ENCODE measurements at places on chromosomes 16 and 17.

DNA sequence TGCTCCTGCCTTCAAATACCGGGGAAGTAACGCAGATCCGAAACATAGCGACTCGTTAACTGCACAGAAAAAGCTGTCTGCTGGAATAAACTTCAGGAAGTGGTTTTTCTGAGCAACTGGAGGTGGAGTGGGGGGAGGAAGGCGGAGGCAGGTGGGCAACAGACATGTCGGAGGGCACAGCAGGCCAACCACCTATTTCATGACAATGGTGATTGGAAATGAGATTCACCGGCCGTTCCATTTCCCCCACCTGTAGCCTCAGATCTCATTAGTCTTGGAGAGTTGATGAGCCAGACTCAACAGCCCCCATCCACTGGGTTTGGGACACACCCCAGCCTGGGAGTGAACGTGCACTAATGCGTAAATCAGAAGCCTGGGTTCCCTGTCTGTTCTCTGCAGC lies 7.7 kb upstream of the PECAM1 start:
- DNase-seq = no peak

GRCh38 chr16:71367241-71367976 lies 8.9 kb downstream of the CALB2 start:
- DNase-seq = peak; percentile 4

GRCh38 chr16:3059723-3060242 lies 5.7 kb upstream of the IL32 start:
- DNase-seq = no peak

DNA sequence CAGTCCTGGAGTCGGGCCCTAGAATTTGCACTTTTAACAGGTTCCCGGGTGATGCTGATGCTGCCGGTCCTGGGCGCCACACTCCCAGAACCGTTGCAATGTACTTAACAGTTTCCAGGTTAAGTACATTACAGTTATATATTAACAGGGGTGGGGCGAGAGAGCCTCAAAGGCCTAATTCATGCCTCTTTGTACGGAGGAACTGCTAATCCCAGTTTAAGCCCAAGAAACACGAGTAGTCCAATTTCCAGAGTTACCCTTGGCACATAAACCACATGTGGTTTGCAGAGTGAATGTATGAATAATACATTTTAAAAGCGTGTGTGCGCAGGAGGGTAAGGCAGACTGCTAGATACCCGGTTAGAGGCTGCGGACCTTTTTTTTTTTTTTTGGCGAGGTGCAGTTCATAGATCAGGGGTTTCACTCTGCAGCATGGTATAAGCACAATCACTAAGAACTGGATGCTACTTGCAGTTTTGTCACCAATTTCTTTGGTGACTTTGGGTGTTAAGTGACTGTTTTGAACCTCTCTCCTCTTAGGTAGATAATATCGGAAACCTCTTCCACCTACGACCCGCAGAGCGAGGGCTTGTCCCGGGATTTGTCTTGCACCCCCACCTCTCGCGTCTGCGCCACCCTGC lies 713 bp downstream of the COX11 start:
- DNase-seq = no peak

DNA sequence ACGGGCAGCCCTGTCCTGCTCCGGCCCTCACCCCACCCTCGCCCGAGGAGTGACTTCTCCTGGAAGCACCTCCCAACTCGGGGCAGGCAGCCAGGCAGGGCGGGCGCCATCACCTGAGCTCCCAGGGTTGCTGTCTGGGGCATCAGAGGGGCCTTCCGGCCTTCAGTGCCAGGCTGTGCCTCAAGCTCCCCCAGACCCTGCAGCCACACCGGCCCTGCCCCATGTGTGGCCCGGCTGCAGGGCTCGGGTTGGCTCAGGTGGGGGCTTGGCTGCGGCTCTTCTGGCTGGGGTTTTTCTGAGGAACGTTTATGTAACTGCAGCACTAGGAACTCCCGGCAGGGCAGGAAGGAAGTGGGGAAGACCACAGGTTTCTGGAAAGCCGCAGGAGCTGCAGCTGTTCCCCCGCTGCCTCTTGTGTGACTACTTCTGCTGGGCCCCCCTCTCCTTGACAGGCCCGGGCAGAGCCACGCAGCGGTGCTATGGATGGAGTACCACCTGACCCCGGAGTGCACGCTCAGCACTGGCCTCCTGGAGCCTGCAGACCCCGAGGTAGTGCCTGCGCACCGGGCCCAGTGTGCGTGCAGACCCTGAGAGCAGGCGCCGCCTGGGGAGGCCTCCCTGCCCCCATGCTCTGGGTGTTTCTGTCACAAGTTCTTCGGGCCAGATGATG lies 45.6 kb downstream of the PRMT7 start:
- DNase-seq = peak; percentile 36

DNA sequence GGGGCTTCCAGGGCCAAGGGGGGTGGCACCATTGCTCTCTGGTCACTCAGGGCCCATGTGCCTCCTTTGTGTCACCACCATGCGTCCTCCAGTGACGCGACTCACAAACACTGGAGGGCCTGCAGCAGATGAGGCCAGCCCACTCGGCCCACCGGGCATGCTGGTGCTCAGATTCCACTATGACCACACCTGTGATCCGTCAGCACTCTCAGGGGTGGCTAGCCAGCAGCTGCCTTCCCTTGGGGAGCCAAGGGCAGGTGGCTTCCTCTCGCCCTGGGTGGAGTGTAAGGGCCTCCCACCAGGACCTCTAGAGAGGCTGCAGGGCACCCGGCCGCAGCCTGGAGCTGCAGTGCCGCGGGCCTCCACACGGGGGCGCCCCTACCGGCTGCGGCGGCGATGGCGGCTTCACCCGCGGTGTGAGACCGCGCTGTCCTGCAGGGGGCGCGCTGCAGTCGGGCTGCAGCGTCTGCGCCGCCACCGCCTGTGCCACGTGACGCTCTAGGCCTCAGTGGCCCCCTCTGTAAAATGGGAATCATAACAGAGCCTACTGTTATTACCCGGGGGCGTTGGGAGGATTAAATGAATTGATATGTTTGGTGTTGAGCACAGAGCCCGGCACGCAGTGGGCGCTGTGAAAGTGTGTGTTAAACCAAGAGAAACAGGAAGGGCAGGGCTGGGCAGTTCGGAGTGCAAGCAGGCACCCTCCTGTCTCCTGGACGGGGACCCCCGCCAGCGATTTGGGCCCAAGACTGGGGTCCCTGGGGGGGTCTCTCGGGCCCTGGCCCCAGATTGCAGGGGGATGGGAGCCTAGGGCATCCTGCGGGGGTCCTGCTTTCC lies 192.4 kb upstream of the GSE1 start:
- DNase-seq = peak; percentile 64

- DNase-seq = no peak
These were observed at the start of gene FZD2 for GRCh38 chr17:44556832-44557606. Gene FZD2, plus strand, starts transcription at chr17:44557484. Its CDS starts 205 bp downstream, at chr17:44557689.

- no peak for DNase-seq
These were observed 40.8 kb upstream of the SEC14L1 start for GRCh38 chr17:77099997-77100396.

- DNase-seq = peak; percentile 55
These were observed 1.0 kb downstream of the NME2 start for GRCh38 chr17:51166987-51167931.

DNA sequence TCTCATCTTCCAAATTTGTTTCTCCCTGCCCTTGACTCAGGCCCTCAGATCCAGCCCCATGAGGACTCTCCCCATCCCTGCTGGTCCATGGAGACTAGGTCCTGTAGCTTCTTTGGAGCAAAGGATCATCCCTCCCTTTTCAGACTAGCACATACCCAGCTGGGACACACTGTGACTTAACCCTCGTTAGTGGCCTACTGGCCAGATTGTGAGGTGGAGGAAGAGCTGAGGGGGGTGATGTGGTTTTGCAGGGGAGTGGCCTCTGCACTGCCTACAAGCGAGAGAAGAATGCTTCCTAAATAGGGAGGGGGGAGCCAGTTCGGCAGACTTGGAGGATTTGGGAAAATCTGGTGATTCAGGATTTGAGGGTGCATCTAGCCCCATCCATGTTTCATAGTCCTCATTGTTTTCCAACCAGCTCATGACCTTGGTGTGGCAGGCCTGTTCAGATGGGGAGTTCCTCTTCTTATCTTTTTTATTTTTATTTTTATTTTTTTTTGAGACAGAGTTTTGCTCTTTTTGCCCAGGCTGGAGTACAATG lies 47.8 kb upstream of the SLC47A1 start:
- no peak for DNase-seq
